Activated naive CD4-positive, alpha-beta T cell treated with anti-CD3 and anti-CD28 coated beads for 36 hours (primary cell): ENCODE measurements at places on chromosomes 7 and 10. TPM values are rescaled to one million over a fixed set of nuclear protein-coding genes. Genes with fewer than 3 reads are reported as not detected.

Gene TMEM196
- total RNA-seq = not detected

Gene PPP2R2D
- 34.7 TPM for total RNA-seq

Gene PHKG1
- 3.8 TPM for total RNA-seq

Gene VWA2
- not detected for total RNA-seq

Gene LMTK2
- total RNA-seq = 13.1 TPM

Gene ANK3
- 11.2 TPM for total RNA-seq

Gene SCRN1
- total RNA-seq = 2.4 TPM

Gene LIPK
- not detected for total RNA-seq

Gene LRIT1
- not detected for total RNA-seq

Gene GSTO2
- total RNA-seq = 3.0 TPM

Gene CNTNAP2
- total RNA-seq = not detected
